NCI-H774 (cell line): ENCODE measurements at places on chromosomes 12 and 14.
A peak's percentile ranks its signal among the peaks of the same experiment; 100 is the strongest.

- DNase-seq, result no peak
Measured at GRCh38 chr12:6334359-6334758, 7.5 kb downstream of the TNFRSF1A start.

GRCh38 chr14:75535164-75535898 is 13.1 kb downstream of the BATF start:
- no peak for DNase-seq

DNA sequence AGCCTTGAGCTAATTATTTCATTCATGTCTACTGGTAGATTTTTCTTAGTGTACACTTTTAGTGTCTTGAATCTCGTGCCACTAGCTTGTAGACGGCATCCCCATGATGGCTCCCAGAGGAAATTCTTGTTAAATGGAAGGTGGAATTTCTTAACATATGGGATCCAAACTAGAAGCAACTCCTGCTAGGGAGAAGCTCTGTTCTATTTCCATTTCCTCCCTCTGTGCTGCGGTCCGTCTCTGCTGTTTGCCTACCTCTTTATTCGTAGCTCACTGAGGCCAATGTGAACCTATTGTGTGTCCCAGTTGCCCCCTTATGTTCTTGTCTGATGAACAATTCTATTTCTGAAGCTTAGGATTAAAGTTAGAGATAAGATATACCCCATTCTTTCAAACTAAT is 588 bp downstream of the PIK3C2G start:
- peak; percentile 13 for DNase-seq

GRCh38 chr14:99546234-99546879 is 57.6 kb downstream of the CCDC85C start:
- no peak for DNase-seq

DNA sequence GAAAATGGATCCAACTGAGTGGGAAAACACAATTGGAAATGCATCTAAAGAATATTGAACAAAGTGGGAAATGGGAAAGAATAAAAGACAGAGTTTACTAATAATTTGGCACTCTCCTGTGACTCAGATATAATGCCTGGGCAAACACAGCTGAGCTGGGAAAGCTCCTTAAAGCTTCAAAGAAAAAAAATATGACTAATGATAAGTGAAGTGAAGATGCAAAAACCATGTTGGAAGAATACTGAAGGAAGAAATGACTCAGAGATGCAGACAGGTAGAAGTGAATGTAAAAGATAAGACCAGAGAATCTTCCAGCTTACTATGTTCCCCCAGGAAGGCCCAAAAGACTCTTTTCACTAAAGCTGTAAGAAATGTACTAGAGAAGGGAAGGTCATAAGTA is 62.4 kb upstream of the FOXG1 start:
- no peak for DNase-seq
